ENCODE measurements at places on chromosomes 2 and 18.
A peak's percentile ranks its signal among the peaks of the same experiment; 100 is the strongest.

DNA sequence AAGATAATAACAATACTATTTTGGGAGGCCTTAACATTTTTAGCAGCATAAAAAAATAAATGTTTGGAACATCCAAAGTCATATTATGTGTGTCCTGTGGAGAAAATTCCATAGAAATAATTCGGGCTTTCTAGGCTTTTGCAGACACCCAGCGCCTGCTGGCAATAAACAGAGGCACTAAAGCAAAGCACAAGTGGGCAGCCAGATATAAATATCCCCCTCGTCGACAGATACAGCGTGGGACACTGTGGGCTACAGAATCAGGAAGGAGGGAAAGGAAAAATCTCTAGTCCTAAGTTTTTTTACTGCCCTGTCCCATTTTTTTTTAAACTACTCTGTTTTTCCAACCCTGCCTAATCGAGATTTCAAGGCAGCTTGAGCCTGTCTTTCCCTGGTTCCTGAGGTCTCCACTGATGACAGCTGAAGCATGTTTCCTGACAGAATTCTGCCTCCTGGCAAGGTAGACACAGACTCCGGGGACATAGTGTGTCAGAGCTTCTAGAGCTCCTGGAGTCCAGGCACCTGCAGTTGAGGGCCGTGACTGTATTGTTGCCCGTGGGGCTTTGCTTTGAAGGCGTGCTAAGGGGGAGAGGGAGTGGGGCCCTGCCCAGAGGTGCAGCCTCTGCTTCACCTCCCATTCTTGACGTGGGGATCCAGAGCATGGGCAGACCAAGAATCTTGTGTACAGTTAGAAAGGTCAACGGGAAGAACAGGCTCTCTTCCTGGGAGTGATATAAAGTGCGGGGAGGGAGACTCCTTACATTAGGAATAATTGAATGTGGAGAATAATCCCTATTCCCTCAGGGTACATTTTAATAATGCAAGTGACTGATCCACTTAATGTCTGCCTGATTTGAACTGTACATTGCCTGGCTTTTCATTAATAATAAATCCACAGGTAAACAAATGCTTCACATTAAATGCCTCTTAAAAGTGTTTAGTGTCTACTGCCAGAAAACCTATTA, 232.3 kb downstream of the DCC start:
- peak; percentile 55 for DNase-seq

GRCh38 chr2:156890529-156891148, 366.9 kb upstream of the GALNT5 start:
- DNase-seq: no peak

- DNase-seq: no peak
These were observed 75.2 kb downstream of the SOWAHC start for GRCh38 chr2:109689182-109689930.

GRCh38 chr2:170361090-170361936, 183.4 kb downstream of the MYO3B start:
- peak; percentile 60 for DNase-seq

DNA sequence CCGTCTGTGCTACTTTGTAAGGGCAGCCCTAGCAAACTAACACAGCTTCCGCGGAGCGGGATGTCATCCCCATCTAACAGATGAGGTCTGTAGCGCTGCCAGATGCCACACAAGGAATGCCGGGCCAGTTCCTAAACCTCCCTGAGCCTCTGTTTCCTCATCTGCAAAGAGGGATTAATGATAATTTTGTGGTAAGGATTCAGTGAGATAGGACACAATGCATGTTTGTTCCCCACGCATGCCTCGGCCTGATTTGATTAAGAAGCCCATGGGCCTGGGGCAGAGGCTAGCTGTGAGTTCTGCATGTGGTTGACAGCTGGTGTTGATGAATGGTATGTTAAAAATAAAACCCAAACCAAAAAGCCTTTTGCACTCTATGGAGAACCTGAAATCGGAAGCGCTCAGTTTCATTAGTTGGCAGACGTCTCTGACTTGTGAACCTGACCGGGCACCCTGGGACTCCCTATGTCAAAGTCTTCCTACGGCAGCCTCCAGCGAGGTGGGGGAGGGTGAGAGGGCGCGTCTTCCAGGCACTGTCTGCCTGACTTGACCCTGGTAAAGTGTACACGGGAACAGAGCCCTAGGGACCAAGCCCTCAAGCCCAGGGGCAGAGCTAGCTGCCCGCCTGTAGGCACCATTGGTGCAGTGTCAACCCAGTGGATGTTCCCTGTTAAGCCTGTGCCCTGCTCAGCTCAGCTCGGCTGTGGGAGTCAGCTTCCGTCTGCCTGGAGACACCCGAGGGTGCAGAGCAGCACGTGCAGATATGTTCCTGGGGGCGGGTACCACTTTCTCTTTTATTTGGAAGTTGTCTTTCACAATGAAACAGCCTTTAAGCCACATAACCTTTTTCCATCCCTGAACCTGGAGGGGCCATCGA, 14.8 kb upstream of the INHBB start:
- peak; percentile 52 for DNase-seq

- peak; percentile 83 for DNase-seq
These were observed 43.9 kb upstream of the RAB11FIP5 start for GRCh38 chr2:73156539-73157124.

- DNase-seq: no peak
These were observed 2.4 kb downstream of the TRABD2A start for GRCh38 chr2:84878459-84878858.

DNA sequence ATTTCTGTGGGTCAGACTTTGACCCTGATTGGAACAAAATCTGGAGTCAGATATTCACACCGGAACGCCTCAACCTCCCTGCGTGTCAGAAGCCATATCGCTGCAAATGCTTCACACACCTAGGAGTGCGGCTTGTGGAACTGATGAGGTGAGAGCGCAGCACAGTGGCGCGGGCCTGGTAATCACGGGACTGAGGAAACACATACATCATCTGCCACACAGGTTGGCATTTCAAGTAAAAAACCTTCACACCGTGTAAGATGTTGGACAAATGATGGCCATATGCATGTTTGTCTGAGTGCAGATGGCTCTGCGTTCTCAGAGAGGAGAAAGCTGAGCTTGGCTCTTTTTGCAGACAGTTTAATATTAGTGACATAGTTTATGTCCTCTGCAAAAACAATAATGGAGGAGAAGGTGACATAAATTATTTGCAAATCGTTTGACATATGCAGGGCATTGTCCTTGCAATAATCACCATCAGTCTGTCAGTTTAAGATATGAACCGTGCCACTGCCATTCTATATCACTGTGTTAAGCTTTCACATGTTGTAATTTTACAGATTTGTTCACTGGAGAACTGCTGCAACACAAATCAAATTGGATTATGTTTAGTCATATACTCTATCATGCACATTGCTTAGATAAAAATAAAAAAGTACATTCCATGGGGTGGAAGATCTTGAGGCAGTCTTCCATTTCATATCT, 101.4 kb downstream of the MTX2 start:
- DNase-seq: no peak

All from WERI-Rb-1 (cell line).